Immature natural killer cell (primary cell): ENCODE measurements at places on chromosomes 12 and 14. TPM values are rescaled to one million over a fixed set of nuclear protein-coding genes. Genes with fewer than 3 reads are reported as not detected.

Gene PZP
- not detected for polyA plus RNA-seq

DNA sequence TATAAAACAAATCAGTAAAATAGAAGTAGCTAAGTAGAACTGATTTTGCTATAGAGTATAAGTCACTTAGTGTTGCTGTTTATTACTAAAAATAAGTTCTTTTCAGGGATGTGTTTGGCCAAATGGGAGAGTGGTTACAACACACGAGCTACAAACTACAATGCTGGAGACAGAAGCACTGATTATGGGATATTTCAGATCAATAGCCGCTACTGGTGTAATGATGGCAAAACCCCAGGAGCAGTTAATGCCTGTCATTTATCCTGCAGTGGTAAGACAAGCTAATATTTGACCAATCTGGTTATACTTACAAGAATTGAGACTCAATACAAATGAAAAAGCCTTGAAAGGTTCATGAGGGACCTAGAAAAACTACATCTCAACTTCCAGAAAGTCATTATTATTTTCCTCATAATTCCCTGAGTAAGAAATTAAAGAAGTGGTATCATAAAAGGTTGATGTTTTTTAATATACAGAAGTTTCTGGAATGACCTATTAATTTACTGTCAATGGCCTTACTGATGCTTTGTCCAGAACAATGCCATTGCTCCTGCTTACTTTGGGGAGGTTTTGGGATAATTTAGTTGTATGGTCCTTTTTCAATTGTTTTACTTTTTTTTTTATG lies 1.9 kb downstream of the LYZ start:
- no peak for DNase-seq
- no peaks in the 10 kb centered on the region for H3K4me1 ChIP-seq
- no peak overlapping the region for H3K4me3 ChIP-seq
- peaks cover 3% of the 10 kb centered on the region for H3K27me3 ChIP-seq

DNA sequence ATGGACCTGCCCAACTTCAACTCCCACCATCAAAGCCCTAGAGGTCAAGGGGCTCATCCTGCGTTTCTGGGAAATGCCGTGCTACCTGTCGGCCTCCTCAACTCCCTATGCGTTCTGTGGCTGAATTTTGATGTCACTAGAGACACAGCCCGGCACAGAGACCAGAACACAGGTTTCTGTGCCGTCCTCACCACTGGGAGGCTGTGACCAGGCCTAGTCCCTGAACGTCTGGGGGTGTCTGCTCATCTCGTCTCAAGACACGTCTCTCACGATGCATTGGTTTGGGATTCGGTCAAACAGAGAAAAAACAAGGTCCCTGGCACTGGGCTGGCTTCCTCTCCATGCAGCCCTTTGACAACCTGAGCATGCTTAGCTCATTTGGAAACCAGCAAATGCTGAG lies 33.5 kb downstream of the SLC15A4 start:
- DNase-seq = no peak
- peaks cover 28% of the 10 kb centered on the region for H3K27me3 ChIP-seq
- peaks cover 70% of the 10 kb centered on the region for H3K4me1 ChIP-seq
- H3K27ac ChIP-seq = peak overlapping the region; percentile 100
- H3K4me3 ChIP-seq = no peak overlapping the region

DNA sequence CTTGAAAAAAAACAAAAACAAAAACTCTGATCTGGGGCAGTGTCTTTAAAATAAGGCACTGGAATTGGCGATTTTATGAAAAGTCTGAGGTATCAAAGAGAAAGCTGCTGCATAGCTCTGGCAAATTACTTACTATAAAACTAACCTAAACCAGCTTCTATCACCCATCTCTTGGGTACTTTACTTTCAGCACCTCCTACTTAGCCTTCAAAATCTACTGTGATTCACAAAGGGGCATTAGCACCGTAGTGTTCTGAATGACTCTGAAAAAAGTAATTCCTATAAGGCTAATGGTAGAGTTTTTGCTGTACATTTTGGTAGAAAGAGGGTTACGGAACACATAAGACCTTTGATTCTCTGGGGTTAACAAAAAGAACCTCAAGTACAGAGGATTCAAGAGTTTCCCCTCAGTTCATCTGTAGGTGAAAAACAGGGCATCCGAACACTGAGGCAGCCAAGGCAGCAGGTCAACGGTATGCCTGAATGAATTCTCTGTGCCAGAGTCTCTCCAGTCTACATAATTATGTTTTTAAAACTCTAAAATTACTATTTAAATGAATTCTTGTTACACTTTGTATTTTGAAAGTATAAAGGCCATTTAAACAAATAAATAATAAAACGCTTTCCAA lies 101.5 kb downstream of the ELK3 start:
- H3K4me3 ChIP-seq = no peak overlapping the region
- peaks cover 46% of the 10 kb centered on the region for H3K4me1 ChIP-seq
- H3K27ac ChIP-seq = peak overlapping the region; percentile 59
- DNase-seq = no peak

Gene KRT78
- not detected for polyA plus RNA-seq

DNA sequence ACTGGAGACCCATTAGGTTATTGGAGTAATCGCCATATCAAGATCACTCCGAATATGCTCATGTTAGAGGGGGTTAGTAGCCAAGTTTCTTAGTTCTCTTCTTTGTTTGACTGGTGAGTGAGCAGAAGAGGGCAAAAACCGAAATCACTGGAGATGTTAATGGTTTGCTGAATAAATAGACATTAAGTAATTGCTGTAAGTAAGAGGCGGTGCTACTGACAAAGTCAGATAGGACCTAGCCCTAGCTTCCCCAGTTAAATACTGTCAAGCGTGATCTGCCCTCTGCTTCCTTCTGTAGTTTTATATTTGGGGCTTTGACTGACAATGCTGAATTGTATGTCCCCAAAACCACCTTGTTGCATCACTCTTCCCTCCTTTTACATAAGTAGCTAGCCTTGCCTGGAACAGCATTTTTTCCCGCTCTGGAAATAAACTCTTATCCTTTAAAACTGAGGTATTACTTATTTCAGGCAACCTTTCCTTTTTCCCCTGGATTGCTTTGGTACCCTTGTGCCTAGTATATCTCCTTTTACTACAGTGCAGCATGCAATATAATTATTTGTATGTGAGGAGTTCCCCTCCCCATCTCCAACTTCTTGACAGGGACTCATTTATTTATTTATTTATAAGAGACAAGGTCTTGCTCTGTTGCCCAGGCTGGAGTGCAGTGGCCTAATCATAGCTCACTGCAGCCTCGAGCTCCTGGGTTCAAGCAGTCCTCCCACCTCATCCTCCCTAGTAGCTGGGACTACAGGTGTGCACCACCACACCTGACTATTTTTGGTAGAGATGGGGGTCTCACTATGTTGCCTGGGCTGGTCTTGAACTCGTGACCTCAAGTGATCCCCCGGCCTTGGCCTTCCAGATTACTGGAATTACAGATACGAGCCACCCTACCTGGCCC lies 1.4 kb downstream of the SNRPF start:
- peaks cover 21% of the 10 kb centered on the region for H3K36me3 ChIP-seq
- DNase-seq = no peak
- no peak overlapping the region for H3K4me3 ChIP-seq
- peaks cover 2% of the 10 kb centered on the region for H3K27me3 ChIP-seq
- peaks cover 23% of the 10 kb centered on the region for H3K4me1 ChIP-seq

Gene DNAI7
- 0.21 TPM for polyA plus RNA-seq

DNA sequence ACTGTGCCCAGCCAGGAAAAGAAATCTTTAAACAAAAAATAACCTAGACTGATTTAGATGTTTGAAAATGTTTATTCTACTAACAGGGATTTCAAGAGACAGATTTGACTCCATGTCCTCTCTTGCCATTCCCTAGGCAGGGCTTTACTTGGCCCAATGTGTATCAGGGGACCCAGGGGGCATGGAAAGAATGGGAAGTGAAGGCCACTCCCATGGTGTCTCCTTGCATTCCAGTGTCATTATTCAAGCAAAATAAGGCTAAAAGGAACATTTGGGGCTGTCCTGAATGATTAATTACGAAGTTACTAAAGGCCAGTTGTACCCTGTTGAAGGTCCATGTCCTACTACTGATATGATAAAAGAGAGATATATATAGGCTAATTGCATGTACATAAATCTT lies 151.9 kb upstream of the ATF7IP start:
- peaks cover 13% of the 10 kb centered on the region for H3K4me1 ChIP-seq
- no peaks in the 10 kb centered on the region for H3K36me3 ChIP-seq
- H3K4me3 ChIP-seq = no peak overlapping the region
- peaks cover 2% of the 10 kb centered on the region for H3K27me3 ChIP-seq

DNA sequence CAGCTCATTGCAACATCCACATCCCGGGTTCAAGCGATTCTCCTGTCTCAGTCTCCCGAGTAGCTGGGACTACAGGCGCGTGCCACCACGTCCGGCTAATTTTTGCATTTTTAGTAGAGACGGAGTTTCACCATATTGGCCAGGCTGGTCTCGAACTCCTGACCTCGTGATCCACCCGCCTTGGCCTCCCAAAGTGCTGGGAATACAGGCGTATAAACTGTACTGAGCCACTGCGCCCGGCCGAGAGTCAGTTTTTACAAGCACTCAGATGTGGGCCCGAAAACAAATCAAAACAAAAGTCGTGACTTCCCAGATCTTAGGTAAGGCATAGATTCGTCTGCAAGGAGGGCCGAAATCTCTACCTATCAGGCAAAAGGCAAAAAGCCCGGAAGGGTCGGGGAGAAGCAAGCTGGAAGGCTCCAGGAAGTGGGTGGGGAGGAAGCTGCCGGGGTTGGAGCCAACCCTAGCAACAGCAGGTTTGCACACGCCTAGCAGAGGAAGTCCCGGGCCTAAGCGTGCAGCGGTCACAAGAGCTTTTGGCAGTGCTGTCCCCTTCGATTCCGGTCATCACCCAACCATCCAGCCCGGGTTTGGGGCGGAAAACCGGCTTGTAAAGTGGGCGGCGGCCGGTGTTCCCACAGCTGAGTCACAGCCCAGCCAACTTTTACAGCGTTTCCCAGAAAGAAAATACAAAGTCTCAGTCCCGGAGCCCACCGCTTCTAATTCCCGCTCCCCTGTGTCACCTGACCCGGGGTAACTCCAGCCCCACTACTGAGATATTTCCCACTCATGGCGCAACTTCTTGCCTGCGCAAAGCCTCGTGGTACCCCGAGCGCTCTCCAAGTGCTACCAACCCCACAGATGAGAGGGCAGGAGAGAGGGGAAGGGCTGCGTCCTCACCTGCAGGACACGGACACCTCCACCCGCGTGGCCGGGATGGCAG lies 583 bp downstream of the CPNE8 start:
- H3K36me3 ChIP-seq = no peaks in the 10 kb centered on the region
- peaks cover 2% of the 10 kb centered on the region for H3K27me3 ChIP-seq

Gene LTBR
- 2.8 TPM for polyA plus RNA-seq

Gene GZMB
- 4,930 TPM for polyA plus RNA-seq

Gene BCL11B
- 0.75 TPM for polyA plus RNA-seq

DNA sequence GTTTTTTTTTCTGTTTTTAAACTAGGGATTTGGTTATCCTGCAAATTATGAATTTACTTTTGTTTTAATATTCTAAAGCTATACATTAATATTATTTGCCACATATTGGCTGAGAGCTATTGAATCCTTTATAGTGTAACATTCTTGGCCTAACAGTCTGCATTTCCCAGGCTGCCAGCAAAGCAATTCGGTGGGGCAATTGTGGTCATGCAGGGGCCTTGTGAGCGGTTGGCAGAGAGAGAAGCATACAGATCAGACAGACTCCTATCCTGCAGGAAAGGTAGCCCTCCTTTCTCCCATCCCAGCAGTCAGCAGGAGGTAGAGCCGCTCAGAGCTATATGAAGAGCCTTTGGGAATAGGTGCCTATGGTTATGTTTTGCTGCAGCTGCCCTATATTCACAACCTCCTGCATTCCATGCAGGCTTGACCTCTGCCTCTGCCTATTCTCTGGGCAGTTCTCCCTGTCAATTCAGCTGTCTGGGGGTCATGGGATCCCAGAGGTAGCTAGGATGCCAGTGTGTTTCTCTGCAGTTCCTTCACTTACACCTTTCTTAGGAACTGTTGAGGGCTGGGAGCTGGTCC lies 144.7 kb downstream of the GPHN start:
- no peak overlapping the region for H3K4me3 ChIP-seq
- H3K27me3 ChIP-seq = no peaks in the 10 kb centered on the region
- H3K4me1 ChIP-seq = peaks cover 43% of the 10 kb centered on the region
- no peak overlapping the region for H3K27ac ChIP-seq

DNA sequence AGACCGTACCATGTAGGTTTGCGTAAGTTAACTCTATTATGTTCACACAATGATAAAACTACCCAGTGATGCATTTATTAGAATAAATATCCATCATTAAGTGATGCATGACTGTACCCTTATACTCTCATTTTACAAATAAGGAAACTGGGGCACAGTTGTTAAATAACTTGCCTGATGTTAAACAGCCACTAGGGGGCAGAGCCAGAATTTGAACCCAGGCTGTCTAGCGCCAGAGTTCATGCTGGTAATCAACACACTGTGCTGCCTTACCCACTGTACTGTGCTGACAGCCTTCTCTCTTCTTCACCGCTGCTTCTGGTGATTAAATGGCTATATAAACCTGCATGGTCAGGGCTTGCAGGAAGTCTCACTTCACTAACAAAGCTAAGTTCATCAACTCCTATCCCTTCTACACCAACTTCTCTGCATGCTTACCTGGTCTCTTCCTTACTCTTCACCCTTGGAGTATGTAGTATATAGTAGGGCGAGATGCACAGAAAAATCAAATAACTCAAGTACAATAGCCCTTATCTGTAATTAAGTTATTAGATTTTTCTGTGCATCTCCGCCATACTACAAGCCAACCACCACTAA lies 43.6 kb upstream of the APPL2 start:
- H3K27me3 ChIP-seq = peaks cover 4% of the 10 kb centered on the region
- no peak overlapping the region for H3K4me3 ChIP-seq
- no peaks in the 10 kb centered on the region for H3K36me3 ChIP-seq
- H3K4me1 ChIP-seq = no peaks in the 10 kb centered on the region
- DNase-seq = peak; percentile 38

DNA sequence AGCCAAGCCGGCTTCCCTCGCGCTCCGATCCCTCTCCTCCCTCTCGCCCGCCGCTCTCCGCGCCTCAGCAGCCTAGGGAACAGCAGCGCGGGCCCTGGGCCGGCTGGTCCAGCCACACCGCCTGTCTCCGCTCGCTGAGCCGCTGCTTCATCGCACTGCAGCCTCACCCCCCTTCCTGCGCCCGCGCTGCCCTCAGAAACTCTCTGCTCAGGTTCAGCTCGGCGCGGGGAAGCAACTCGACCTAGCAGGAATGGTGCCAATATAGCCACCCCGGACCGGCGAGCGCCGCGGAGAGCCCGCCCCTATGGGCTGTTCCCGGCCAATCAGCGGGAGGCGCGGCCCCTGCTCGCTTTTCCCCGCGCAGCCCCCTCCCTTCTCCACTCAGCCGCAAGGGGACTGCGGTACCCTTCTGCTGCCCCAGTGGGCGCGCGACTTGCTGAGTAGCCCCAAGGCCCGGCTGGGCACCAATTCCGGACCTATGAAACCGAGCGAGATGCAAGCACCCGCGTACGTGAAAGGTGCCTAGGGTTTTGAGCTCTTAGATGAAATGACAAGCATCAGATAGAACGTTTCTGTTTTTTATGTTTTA lies at the start of gene ADAMTS20:
TSS of gene ADAMTS20 (minus strand) at position 233 of the 589 bp plus-strand sequence. CDS start 282 bp downstream, outside the sequence.
- H3K4me3 ChIP-seq = no peak within 1 kb of the TSS
- H3K27me3 ChIP-seq = peaks cover 17% of the 10 kb centered on the region
- H3K4me1 ChIP-seq = no peaks in the 10 kb centered on the region
- no peak within 1 kb of the TSS for H3K27ac ChIP-seq
- H3K36me3 ChIP-seq = no peaks in the 10 kb centered on the region
- DNase-seq = no peak

- no peak overlapping the region for H3K27ac ChIP-seq
- no peak overlapping the region for H3K4me3 ChIP-seq
- H3K4me1 ChIP-seq = no peaks in the 10 kb centered on the region
These were observed 75.6 kb upstream of the SLC24A4 start for GRCh38 chr14:92247341-92247740.
